Lung (tissue), 17 donors: ENCODE measurements at places on chromosomes 2 and 18.

DNA sequence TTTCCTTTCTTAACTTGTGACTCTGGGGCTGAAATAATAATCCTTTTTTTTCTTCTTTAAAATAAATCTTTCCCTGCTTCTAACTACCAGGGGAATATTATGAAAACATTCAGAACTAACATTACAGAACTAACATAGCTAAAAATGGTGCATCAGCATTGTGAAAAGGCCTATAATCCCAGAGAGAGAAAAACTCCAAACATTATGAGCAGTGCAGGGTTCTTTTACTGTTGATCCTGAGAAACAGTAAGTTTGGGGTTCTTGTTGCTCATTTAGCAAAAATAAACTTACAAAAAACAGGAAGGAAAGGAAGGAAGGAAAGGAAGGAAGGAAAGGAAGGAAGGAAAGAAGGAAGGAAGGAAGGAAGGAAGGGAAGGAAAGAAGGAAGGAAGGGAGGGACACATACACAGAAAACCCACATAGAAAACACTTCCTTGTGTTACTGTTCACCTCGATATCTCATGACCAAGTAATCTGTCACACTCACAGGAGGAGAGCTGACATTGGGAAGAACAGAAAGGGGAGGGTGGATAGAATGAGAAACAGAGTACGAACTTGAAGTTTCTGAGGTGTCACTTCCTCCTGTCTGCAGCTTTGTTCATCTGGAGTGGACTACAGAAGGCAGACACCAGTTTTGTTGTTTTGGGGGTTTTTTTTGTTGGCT is 18.4 kb upstream of the PIK3C3 start:
- DNase-seq = no peak

- no peak for DNase-seq
Measured at GRCh38 chr2:75597949-75598348, 37.2 kb upstream of the EVA1A start.

- peak; percentile 87 for DNase-seq
Measured at GRCh38 chr2:20617081-20617575, 33.8 kb downstream of the HS1BP3 start.

GRCh38 chr18:71028285-71028762 is 739.5 kb downstream of the SOCS6 start:
- no peak for DNase-seq

DNA sequence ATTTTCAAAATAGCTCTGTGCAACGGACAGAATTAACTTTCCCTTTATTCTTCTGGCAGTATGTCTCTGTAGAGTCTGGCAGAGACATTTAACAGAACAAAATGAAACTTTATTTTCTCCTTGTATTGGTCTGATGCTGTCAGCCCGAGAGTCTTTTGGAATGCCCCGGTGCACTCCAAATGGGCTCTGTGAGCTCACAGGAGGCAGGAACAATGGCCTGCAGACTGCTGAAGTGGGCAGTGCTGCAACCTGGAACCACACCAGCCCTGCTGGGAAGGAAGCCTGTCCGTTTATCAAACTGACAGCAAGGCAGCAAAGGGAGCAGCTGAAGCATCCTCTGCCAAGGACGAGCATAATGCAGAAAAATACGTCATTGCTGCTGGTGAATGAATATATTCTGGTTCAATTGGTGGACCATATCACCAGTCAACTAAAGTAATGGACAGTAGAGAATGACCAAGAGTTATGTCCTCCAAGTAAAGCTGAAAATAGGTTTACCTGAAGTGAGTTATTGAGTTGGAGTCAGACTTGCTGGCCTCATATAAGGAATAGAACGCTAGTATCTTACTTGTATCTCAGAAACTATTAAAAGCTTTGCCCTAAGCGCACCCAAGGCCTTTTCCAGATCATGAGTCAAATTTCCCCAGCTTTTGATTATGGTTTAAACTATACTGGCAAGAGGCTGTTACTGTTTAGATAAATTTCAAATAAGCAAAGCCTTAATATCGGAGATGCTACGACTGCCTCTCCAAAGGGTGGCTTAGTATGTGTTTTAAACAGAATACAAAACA is 207.6 kb upstream of the TANK start:
- peak; percentile 66 for DNase-seq

DNA sequence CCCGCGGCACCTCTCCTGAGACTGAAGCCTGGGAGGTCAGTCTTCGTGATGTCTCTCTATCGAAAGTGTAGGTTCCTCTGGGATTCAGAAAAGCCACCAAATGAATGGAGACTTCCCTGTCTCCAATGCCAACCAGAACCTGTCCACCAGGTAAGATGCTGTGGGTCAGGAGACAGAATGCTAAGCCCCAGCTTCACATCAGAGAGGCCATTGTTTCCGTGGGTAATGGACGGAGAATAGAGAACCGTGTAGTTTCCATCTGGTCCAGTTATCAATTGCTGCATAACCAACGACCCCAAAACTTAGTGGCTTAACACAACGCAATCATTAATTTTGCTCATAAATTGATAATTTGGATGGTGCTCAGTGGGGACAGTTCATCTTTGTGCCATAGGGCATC is 93.5 kb downstream of the DDX1 start:
- DNase-seq = no peak

DNA sequence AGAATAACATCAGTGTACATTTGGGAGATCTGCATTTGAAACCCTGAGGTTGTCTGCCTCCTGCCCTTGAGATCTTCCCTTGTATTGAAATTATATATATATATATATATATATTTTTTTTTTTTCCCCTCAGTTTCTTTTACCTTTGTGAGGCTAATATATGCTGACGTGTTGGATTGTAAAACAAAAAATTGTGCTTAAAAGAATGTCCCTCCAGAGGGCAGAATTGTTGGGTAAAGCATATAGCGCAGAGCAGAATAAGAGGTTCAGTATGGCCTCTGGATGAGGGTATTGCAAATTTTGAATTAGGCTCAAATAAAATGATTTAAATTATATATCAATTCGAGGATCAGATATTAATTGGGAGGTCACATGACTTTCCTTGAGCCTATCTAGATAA is 12.4 kb downstream of the NABP1 start:
- no peak for DNase-seq

DNA sequence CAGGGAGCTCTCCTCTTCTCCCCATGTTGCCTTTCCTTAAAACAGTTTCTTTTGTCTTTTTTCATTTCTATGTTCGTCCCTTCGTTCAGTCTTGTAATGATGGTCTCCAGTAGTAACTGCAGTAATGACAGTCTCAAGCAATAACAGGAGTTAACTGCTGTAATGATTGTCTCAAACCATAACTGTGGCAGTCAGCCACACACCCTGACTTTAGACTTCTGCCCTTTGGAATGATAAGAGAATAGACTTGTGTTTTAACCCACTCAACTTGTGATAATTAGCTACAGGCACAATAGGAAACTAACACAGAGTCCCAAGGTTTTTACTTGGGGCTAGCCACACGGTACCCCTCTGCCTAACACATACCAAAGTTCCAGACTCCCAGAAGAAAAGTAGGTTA is 12.1 kb downstream of the TMEM131 start:
- DNase-seq = no peak

DNA sequence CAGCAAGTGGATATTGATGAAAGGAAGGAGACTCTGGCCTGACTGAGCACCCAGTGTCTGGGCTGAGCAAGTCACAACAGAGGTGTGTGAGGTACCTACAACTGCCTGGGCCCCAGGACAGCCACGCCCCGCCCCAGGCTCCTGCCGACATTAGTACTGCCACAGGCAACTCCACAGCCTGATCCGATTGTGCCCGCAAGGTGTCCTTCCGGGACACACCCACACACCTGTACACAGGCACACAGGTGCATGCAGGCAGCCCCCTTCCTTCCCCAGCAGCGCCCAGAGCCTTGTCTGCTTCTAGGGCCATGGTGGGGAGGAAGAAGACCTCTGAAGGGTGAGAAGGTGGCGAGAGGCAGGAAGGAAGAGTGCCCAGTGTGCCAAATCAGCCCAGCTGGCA is 83.6 kb downstream of the TNS1 start:
- DNase-seq = no peak

DNA sequence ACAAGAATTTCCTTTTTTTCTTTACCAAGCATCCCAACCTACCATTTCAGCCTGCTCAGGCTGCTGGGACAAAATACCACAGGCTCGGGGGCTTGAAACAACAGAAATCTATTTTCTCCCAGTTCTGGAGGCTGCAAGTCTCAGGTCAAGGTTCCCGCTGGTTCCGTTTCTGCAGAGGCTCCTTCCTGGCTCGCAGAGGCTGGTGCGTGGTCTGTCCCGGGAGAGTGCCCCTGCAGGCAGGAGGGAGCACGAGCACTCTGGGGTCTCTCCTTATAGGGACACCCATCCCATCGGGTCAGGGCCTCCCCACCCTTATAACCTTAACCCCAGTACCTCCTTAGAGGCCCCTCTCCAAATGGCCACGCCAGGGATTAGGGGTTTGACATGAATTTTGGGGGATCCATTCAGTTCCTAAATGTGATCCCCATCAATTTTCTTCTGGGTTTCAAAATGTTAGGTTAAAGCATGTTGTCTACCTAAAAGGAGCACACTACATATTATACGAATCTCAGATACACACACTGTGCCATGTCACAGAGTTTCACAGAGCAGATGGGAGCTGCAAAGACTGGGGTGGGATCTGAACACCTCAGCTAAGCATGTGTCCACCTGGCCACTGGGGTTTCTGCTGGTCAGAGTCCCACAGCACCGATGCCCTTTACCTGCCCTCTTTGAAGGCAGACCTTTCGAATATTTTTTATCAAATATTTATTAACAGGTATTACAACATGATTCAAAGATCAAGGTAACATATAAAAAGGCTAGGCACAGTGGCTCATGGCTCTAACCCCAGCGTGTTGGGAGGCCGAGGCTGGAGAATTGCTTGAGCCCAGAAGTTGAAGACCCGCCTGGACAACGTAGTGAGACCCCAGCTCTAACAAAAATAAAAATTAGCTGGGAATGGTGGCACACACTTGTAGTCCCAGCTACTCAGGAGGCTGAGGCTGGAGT is 17.6 kb upstream of the ADI1 start:
- peak; percentile 65 for DNase-seq

DNA sequence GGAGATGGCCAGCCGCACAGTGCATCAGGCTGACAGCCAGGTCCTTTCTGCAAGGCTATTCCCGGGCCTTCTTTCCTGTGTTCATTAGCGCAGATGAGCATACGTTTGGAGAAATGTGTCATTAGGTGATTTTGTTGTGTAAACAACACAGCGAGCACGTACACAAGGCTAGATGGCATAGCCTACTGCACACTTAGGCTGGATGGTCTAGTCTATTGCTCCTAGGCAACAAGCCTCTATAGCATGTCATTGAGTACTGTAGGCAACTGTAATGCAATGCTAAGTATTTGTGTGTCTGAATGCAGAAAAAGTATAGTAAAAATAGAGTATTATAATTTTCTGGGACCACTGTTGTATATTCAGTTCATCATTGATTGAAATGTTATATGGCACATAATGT is 50.9 kb upstream of the PHLPP1 start:
- DNase-seq = no peak

DNA sequence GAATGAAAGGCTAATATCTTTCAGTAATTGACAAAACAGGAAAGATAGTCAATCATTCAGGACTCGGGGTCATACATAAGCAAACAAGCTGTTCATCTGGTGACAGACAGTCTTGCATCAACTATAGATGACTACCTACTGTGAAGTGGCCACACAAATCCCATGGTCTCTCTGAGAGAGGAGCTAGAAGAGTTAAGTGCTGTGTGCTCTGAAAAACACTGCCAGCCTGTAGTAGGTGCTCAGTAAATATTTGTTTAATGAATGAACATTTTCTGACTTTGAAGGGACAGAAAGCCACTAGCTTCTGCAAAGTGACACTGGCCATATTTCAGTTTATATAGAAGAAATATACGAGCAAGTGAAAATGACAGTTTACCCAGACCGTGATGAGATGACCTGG is 184.0 kb upstream of the CHAC2 start:
- DNase-seq = no peak

DNA sequence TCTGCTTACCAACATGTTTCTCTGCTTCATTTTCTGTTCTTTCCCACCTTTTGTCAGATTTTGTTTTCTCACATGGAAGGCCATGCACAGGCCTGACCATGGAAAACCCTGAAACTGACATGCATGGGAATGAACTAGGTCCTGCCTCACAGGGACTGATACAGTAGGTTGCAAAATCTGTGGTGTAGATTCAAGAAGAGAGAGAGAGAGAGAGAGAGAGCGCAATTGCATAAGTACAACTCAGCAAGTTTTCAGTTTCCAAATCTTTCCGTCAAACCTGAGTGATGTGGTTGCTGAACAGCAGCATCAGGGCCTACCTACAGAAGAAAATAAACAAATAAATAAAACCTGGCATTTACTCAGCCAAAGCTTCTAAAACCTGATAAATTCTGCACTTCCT is 87.5 kb upstream of the RNF152 start:
- no peak for DNase-seq

GRCh38 chr2:182541268-182541667 is 114.4 kb upstream of the PDE1A start:
- no peak for DNase-seq

- DNase-seq = peak; percentile 77
Measured at GRCh38 chr2:64652231-64653108, 1.2 kb downstream of the SERTAD2 start.

- no peak for DNase-seq
Measured at GRCh38 chr2:179338681-179339080, 74.0 kb upstream of the SESTD1 start.

- peak; percentile 59 for DNase-seq
Measured at GRCh38 chr2:157264099-157264498, 6.6 kb downstream of the GALNT5 start.

DNA sequence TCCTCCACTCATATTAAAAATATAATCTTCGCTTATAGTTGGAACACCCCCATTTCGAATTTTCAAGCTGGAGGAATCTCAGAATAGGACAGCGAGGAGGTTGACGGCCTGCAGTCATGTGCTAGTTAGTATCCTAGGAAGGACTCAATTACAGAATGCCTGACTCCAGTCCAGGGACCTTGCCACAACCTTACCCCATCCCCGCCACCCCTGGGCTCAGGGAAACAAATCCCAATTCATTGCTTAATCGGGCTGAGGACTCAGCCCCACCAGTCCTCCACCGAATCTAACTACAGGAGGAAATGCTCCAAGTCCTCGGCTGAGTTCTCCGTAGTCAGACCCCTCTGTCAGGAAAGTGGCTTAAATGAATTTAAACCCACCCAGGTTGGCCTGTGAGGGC is 31.7 kb upstream of the ZBTB7C start:
- no peak for DNase-seq

- DNase-seq = no peak
Measured at GRCh38 chr2:128408349-128409305, 90.0 kb upstream of the HS6ST1 start.

GRCh38 chr2:169834401-169834800 is 7.1 kb downstream of the UBR3 start:
- DNase-seq = no peak
